ENCODE measurements at places on chromosomes 16 and 17.

DNA sequence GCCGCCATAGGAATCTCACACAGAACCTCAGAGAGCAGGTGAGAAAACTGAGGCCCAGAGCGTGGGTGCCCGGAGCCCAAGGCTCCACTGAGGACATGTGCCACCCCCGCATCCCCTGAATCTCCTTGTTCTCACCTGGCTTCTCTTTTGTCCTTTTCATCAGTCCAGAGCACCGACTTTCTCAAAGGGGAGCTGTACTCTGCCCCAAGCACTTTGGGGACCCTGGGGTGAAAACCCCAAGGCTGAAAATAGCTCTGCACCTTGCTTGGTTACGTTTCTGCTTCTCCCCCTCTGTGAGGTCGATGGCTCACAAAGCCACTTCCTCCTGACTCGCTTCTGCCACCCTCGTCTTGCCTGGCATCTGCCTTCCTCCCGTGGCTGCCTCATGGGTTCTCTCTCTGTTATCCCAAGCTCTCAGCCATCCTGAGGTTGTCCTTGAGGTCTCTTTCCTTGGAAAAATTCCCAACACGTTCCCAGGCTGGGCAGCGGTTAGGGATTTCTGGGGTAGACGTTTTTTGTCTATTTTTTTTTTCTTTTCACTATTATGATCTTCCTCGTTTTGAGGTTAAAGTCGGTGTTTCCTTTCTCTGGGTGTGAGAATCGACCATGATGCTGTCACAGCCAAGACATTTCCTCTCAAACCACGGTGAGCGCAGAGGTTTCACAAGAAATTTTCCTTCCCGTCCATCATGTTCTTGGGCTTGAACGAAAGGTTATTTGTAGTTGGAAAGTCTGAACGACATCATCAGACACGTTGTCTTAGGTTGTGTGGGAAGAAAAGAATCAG is 37.2 kb downstream of the IRF8 start:
- peak; percentile 39 for DNase-seq

- no peak for DNase-seq
These were observed 26.2 kb upstream of the PLCG2 start for GRCh38 chr16:81752876-81753227.

DNA sequence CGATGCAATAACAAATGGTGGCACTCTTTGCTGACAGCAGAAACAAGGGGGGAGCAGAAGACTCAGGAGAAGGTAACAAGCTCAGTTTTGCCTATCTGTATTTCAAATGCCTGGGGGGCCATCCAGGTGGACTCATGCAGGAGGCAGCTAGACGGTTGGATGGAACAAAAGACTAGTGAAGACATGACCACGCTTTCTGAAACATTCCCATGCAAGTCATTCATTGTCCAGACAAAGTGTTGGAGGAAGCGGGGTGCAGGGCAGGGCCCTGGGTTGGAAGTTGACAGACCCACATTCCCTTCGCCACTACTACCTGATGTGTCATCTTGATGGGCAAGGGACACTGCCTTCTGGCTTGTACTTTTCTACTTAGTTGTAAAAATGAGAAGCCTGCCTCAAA is 29.8 kb upstream of the CRYBA1 start:
- DNase-seq, result no peak

- no peak for DNase-seq
These were observed 32.1 kb downstream of the CACNA1H start for GRCh38 chr16:1184980-1185379.

DNA sequence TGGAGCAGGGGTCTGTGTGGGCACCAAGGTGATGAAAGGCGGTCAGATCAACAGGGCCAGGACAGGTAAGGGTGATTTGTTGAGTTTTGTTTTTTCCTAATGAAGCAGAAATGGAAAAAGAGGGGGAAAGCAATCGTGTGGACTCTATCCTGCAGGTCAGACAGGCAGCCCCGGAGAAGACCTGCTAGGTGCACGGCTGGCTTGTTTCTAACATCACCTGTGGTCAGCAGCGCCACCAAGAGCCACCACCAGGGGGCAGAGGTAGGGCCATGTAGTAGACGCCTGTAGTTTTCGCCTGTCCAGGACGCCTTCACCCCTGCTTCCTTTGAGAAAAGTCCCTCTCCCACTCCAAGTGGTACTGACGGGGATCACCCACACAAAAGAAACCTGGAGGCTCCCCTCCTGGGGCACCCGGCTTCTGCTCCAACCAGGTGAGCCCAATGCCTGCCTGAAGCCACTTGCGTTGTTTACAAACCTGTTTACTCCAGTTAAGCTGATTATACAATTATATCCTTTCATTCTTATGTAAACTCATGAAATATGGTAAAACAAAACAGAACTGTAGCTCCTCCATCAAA is 54.2 kb upstream of the SEC14L1 start:
- DNase-seq, result peak; percentile 44

DNA sequence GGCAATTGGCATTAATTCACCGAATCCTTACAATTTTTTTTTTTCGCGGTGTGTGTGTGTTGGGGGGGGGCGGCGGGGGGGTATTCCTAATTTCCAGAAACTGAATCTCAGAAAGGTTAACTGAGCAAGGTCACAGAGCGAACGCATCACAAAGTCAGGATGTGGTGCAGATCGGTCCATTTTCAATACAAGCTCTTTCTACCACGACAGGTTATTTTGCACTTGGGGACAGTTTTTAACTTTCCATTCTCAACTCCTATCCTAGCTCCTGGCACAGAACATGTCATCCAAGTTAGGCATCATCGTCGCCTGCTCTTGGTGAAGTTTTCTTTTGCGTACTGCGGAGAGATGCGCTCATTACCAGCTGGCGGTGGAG is 15.4 kb upstream of the ERN1 start:
- no peak for DNase-seq

GRCh38 chr16:66103211-66103610 is 263.3 kb upstream of the CDH5 start:
- no peak for DNase-seq

GRCh38 chr16:87219287-87219909 is 97.8 kb downstream of the C16orf95 start:
- DNase-seq, result no peak

DNA sequence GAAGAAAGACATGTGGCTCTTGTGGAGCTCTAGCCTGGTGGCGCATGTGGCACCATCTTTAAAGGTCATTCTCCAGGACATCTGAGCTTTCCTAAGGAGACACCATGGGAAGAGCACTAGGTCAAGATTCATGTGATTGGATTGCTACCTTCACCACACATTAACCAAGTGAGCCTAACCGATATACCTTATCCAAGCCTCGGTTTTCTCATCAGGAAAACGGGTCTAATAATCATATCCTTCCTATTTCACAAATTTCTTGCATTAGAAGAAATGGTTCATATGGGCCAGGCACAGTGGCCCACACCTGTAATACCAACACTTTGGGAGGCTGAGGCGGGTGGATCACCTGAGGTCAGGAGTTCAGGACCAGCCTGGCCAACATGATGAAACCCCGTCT is 58.3 kb downstream of the TMEM186 start:
- DNase-seq, result no peak

DNA sequence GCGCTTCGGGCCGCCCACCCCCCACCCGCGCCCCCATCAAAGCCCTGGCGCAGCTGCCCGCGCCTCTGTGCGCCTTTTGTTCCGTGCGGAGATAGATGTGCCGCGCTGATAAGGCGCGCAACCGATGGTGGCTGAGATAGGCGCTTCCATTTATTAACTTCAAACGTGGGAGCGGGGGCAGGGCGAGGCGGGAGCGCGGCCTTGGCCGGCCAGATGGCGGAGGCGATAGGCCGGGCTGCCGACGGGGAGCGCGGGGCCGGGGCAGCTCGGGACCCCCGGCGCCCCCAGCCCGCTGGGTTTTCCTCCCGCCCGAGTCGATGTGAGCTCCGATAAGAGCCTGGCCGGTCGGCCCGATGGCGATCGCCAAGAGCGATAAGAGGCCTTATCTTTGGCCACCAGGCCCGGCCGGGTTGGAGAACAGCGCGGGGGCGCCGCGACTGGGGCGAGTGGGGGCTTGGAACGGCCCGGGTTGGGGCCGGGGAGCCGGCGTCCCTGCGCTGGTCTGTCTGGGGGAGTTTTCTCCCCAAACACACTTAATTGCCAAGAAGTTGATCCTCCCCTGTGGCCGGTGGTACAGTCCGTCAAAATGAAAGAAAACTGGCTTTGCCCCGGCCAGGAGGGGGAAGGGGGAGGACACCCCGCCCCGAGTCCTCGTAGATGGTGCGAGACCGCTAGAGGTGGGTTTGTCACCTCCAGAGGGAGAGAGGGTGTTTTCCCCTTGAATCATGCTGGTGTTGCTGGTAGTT is 2.7 kb downstream of the ZFPM1 start:
- peak; percentile 28 for DNase-seq

- DNase-seq, result no peak
These were observed 95.4 kb downstream of the CPPED1 start for GRCh38 chr16:12708266-12708665.

- DNase-seq, result no peak
These were observed 38.0 kb upstream of the CDH15 start for GRCh38 chr16:89133457-89134127.

GRCh38 chr16:47036201-47036600 is 62.7 kb upstream of the DNAJA2 start:
- DNase-seq, result no peak

DNA sequence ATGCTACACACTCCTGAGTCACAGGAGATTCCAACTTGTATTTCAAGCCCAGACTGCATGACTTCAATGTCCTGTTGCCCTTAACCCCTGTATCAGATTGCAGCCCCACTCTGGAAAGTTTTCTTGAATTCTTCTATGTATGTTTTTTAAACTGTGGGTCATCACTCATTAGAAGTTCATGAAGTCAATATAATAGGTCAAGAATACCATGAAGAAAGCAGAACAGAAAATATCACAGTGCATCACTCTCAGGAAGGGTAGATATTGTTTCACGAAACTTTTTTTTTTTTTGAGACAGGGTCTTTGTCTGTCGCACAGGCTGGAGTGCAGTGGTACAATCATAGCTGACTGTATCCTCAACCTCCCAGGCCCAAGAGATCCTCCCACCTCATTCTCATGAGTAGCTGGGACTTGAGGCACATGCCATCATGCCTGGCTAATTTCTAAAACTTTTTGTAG is 20.5 kb downstream of the PRKCB start:
- DNase-seq, result no peak

DNA sequence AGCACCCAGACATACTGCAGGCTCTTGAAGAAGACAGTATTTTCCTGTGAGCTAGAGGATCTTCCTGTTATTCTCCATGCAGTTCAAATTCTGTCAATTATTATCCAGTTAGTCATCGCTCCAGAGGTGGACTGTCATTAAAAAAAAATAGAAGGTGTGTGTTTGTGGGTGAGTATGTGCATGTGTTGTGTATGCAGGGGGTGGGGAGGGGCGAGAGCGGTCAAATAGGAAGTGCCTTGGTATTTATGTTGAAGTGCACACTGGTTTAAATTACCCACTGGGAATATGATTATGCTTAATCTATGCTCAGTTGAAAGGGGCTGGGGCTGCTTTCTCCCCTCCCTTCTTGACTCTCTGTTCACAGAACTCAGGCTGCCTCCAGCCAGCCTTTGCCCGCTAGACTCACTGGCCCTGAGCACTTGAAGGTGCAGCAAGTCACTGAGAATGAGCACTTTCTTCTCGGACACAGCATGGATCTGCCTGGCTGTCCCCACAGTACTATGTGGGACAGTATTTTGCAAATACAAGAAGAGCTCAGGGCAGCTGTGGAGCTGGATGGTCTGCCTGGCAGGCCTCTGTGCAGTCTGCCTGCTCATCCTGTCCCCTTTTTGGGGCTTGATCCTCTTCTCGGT is at the start of gene HSD17B2:
HSD17B2 (plus strand) TSS at position 273 of the 632 bp plus-strand sequence; CDS start at position 445, 172 bp downstream.
- DNase-seq, result peak; percentile 34

DNA sequence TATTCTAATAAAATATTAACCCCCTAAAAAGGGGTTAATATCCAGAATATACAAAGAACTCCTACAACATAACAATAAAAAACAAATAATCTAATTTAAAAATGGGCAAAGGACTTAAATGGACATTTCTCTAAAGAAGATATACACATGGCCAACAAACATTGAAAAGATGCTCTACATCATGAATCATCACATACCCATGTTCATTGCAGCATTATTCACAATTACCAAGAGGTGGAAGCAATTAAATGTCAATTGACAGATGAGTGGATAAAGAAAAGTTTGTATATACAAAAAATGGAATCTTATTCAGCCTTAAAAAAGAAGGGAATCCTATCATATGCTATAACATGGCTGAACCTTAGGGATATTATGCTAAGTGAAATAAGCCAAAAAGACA is 36.8 kb downstream of the CPD start:
- DNase-seq, result no peak

DNA sequence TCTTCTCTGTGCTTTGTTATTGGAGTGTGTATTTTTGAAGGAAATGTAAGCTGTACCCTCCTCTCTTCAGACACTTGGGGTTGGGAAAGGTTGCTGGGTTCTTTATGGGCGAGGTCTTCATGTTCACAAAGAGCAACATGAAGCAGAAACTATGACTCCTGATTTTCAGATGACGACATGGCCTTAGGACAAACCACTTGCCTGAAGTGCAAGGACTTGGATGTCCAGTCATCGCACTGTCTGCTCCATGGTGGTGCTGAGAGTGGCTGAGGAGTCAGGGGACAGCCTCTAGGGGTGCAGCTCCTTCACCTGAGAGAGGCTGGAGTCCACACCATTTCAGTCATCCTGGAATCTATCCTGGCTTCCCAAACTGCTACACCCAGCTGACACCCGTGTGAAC is 183.9 kb upstream of the CDH5 start:
- DNase-seq, result no peak

DNA sequence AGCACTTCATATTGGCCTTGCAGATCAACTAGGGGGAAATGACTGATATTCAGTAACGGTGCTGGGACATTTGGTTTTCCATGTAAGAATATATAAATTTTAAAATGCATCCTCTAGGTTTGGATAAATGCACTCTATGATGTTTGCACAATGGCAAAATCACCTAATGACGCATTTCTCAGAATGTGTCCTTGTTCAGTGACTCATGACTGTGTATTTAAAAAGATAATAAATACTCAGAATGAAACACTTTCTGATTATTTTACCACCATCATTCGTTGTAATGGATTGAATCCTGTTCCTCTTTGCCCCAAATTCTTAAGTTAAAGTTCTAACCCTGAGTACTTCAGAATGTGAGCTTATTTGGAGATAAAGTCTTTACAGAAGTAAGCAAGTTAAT is 17.2 kb upstream of the ADGRG1 start:
- peak; percentile 42 for DNase-seq

DNA sequence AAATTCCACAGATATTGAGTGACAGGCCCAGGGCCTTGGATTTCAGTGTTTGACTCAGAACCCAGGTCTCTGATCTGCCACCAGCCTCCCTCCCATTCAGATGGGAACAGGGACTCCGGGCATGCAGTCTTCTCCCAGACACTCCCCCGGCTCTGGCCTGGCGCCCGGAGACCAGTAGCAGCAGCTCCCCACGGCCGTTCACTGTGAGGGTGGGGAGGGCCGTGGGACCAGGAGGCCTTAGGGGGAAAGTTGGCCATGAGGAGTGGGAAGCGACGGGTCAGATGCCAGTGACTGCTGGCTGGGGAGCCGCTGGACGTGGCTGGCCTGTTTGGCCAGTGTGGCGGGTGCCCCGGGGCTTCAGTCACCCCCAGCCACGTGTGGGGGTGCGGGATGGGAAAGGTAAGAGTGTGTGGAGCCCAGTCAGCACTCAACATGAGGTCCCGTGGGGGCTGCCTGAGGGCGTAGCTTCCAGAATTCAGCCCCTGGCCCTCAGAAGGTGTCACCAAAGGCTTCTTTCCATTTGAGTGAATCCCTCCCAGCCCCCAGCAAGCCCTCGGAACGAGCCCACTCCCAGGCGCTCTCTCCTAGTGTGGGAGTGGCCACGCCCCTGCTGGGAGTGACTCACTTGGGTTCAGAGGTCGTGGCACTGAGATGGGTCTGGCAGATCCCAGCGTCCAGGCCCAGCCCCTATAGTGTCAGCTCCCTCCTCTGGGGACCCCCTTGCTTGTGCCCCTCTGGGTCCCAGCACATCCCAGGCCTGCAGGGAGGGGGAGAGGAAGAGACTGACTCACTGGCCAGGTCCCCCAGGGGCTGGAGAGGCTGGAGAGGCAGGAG is 309.4 kb downstream of the SEC14L1 start:
- DNase-seq, result peak; percentile 35
